CD4-positive, alpha-beta memory T cell (primary cell): ENCODE measurements at places on chromosomes 11 and 22. TPM values are rescaled to one million over a fixed set of nuclear protein-coding genes. Genes with fewer than 3 reads are reported as not detected.

GRCh38 chr11:129418039-129418438 is 42.4 kb downstream of the BARX2 start:
- H3K4me3 ChIP-seq = no peak overlapping the region
- no peak for DNase-seq
- no peaks in the 10 kb centered on the region for H3K36me3 ChIP-seq

GRCh38 chr22:45997077-45997776 is 20.3 kb upstream of the WNT7B start:
- H3K27ac ChIP-seq = no peak overlapping the region
- H3K27me3 ChIP-seq = no peaks in the 10 kb centered on the region
- peaks cover 5% of the 10 kb centered on the region for H3K4me1 ChIP-seq
- no peak overlapping the region for H3K4me3 ChIP-seq
- DNase-seq = no peak

- no peak overlapping the region for H3K27ac ChIP-seq
- no peaks in the 10 kb centered on the region for H3K27me3 ChIP-seq
- peaks cover 51% of the 10 kb centered on the region for H3K36me3 ChIP-seq
- no peak overlapping the region for H3K4me3 ChIP-seq
- peaks cover 30% of the 10 kb centered on the region for H3K4me1 ChIP-seq
- DNase-seq = no peak
Observed at GRCh38 chr11:65185869-65186341, 4.2 kb downstream of the CAPN1 start.

DNA sequence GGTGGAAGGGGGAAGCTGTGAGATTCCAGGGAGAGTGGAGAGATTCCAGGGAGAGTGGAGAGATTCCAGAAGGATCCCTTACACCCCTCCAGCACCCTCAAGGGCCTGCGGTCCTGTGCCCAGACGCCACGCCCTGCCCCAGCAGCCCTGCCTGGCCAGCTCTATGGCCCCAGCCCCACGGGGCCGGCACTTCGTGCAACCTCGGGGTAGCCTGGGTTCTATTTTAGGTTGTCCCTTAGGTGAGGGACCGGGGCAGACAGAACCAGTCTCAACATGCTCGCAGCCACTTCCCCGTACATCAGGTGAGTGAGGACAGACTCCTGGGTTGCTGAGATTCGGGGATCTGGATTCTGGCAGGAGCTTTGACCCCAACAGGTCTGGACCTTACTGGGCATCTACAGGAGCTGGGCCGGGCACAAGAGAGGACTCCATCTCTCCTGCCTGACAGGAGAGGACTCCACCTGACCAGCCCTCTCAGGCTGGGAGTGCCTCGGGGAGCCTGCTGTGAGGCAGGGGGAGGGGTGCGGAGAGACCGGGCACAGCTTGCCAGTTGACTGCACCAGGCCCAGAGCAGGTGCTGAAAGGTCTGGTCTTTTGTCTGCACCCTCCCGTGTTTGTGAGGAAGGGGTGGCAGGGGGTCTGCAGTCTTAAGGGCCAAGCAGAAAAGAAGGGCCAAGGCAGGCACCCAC is 8.5 kb upstream of the ADORA2A start:
- no peak for DNase-seq
- peaks cover 20% of the 10 kb centered on the region for H3K36me3 ChIP-seq
- no peak overlapping the region for H3K4me3 ChIP-seq
- H3K27me3 ChIP-seq = no peaks in the 10 kb centered on the region
- H3K27ac ChIP-seq = no peak overlapping the region

DNA sequence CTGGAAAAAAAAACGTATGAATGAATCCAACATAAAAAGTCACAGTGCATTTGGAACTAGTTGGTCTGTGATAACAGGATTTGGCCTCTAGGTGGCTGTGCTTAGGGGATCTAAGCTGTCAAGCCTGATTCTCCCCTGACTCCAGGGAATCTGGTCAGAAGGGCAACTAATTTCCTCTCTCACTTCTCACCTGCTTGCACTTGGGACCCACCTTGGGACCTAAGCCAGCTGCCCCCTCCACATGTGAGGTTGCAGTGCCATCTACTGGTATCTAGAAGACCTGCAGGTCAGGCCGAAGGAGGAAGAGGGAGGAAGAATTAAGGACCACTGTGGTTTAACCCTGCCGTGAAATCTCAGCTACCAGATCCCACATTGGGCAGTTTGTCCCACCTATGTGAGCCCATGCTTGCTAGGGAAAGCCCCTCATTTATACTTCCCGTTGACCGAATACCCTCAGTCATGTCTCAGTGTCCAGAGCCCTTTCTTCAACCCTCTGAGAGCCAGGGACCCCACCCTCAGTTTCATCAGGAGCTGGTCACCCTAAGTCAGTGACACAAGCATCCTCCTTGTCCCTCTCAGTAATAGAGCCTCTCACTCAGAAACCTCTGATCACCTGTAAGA is 33.2 kb upstream of the CAVIN3 start:
- no peak overlapping the region for H3K4me3 ChIP-seq
- no peaks in the 10 kb centered on the region for H3K27me3 ChIP-seq
- H3K27ac ChIP-seq = no peak overlapping the region
- peak; percentile 46 for DNase-seq
- H3K36me3 ChIP-seq = no peaks in the 10 kb centered on the region

- H3K27me3 ChIP-seq = no peaks in the 10 kb centered on the region
- H3K27ac ChIP-seq = no peak overlapping the region
- H3K36me3 ChIP-seq = peaks cover 22% of the 10 kb centered on the region
- no peak for DNase-seq
- H3K4me1 ChIP-seq = peaks cover 11% of the 10 kb centered on the region
Observed at GRCh38 chr11:74818283-74818946, 69.8 kb downstream of the RNF169 start.

DNA sequence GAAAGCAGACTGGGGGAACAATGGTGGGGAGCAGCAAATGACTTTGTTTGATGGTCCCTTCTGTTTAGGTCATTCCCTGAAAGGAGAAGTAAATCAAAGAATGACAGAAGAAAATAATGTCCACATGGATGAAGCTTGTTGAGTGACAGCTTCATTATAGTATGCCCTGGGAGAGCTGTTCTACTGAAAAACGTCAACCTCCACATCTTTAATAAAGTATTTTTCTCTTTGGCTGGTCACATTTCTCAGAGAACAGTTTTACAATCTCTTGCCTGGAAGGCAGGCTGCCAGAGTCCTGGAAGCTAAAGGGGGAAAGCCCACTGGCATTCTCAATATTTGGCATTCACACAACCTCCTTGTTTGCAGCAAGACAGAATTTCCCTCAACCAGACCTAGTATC is 287.9 kb downstream of the SWAP70 start:
- H3K4me3 ChIP-seq = no peak overlapping the region
- no peaks in the 10 kb centered on the region for H3K36me3 ChIP-seq
- DNase-seq = no peak
- H3K4me1 ChIP-seq = no peaks in the 10 kb centered on the region
- H3K27ac ChIP-seq = no peak overlapping the region

GRCh38 chr11:123301696-123302400 is 106.8 kb upstream of the CLMP start:
- no peaks in the 10 kb centered on the region for H3K27me3 ChIP-seq
- DNase-seq = peak; percentile 64
- peak overlapping the region; percentile 51 for H3K27ac ChIP-seq
- H3K36me3 ChIP-seq = no peaks in the 10 kb centered on the region
- H3K4me3 ChIP-seq = peak overlapping the region; percentile 38

DNA sequence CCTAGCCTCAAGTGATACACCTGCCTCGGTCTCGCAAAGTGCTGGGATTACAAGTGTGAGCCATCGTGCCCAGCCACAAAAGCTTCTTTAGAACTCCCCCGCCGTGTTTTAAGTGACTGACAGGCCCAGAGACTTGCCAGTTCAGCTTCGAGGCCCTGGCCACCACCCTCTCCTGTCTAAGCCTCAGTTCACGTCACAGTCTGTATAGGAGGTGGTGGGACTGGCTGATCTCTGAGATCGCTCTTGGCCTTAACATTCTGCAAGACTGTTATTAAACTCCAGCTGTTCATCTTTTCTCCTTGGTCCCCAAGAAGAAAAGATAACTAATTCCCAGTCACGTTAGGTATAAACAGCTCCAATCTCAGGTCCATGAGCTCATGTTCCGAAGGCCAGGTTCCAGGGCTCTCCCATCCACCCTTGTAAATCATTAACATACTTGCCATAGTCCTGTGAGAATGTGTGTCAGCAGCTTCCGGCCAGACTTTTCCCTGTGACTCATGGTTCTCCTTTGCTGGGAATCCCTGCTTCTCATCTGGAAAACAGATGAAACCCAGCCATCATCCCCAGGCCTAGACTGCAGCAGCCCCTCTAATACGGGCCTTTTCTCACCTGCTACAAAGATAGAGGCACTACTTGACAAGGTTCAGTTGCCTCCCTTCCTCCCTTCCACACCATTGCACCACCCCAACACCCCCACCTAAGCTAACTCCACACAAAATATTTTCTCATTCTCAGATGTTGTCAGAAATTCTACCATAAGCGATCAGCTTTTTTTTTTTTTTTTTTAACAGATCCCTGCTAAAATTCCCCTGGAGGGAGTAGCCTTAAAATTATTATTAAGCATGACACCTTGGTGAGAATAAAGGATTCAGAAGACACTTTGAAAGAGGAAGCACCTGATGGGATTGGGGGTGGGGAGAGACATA is 5.6 kb upstream of the KIAA0930 start:
- peaks cover 9% of the 10 kb centered on the region for H3K4me1 ChIP-seq
- no peak overlapping the region for H3K27ac ChIP-seq
- DNase-seq = no peak
- H3K36me3 ChIP-seq = no peaks in the 10 kb centered on the region
- H3K27me3 ChIP-seq = no peaks in the 10 kb centered on the region

DNA sequence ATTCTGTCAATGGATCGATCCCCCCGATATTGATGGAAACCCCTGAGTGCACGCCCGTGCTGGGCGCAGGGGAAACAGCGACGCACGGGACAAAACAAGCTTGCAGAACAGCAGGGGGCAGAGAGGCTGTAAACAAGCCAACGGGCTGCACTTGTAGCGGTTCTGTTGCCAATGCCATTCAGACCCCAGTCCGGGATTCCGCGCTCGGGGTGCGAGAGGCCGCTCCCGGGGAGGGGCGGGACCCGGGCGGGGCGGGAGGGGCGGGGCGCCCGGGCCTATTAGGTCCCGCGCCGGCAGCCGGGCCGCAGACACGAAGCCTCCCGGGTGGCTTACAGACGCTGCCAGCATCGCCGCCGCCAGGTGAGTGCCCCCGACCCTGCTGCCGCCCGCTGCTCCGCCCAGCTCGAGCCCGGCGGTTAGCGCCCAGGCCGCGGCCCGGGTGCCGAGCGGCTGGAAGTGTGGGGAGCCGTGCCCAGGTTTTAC is at the start of gene BIK:
TSS of gene BIK (plus strand) at position 307 of the 483 bp plus-strand sequence. CDS start 13,273 bp downstream, outside the sequence.
- H3K4me1 ChIP-seq = peaks cover 12% of the 10 kb centered on the region
- no peaks in the 10 kb centered on the region for H3K27me3 ChIP-seq

GRCh38 chr22:39316440-39317083 is 2.9 kb downstream of the RPL3 start:
- H3K27ac ChIP-seq = peak overlapping the region; percentile 83
- DNase-seq = peak; percentile 86
- H3K36me3 ChIP-seq = peaks cover 64% of the 10 kb centered on the region
- peaks cover 53% of the 10 kb centered on the region for H3K4me1 ChIP-seq
- H3K27me3 ChIP-seq = no peaks in the 10 kb centered on the region
- H3K4me3 ChIP-seq = peak overlapping the region; percentile 97

DNA sequence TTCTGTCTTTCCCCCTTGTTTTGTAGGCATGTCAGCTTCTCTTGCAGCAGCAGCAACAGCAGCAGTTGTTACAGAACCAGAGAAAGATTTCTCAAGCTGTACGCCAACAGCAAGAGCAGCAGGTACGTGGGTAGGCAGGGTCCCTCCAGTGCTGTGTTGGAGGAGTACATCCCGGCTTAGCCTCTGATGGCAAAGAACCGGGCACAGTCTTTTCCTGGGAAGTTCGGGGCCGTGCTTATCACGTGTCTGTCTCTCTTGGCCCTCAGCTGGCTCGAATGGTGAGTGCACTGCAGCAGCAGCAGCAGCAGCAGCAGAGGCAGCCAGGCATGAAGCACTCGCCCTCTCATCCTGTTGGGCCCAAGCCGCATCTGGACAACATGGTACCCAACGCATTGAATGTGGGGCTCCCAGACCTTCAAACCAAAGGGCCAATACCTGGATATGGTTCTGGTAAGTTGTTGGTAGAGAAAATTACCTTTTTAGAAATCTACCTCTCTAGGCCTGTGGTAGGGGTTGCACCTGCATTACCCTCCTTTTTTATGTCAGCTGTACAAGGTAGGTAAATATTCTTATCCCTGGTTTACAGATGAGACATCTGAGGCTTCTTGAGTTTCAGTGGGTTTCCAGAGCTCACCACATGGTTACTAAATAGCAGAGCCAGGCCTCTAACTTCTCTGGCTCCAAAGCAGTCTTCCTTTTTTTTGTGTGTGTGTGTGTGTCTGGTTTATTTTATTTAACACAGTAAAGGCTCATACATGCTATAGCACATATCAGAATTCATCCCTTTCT is 45.2 kb upstream of the ADSL start:
- H3K4me1 ChIP-seq = no peaks in the 10 kb centered on the region
- H3K4me3 ChIP-seq = no peak overlapping the region
- no peak overlapping the region for H3K27ac ChIP-seq
- no peaks in the 10 kb centered on the region for H3K27me3 ChIP-seq
- peaks cover 40% of the 10 kb centered on the region for H3K36me3 ChIP-seq

DNA sequence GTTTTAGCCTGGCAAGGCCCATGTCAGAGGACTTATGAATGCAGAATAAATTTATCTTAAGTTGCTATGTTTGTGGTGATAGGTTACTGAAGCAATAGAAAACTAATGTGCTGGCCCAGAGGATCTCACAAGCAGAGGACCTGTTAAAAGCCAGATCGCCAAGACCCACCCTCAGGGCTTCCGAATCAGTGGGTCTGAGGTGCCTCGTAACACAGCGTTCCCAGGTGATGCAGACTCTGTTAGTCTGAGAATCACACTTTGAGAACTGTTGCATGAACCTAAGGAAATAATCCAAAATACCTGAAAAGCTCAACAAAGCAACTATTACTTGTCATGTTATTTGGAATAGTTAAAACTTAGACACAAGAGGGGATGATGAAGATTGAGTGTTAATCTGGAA is 6.7 kb upstream of the SCARF2 start:
- H3K27ac ChIP-seq = no peak overlapping the region
- no peaks in the 10 kb centered on the region for H3K4me1 ChIP-seq
- peaks cover 17% of the 10 kb centered on the region for H3K36me3 ChIP-seq
- H3K4me3 ChIP-seq = no peak overlapping the region

GRCh38 chr11:116694815-116695590 is 77.8 kb downstream of the BUD13 start:
- no peaks in the 10 kb centered on the region for H3K36me3 ChIP-seq
- H3K27ac ChIP-seq = no peak overlapping the region
- DNase-seq = no peak
- no peaks in the 10 kb centered on the region for H3K27me3 ChIP-seq

- H3K27ac ChIP-seq = peak overlapping the region; percentile 81
- H3K4me1 ChIP-seq = peaks cover 26% of the 10 kb centered on the region
- no peaks in the 10 kb centered on the region for H3K27me3 ChIP-seq
- peaks cover 8% of the 10 kb centered on the region for H3K36me3 ChIP-seq
Observed at GRCh38 chr11:6681949-6682348, 1.2 kb downstream of the MRPL17 start.

Gene CCDC116
- total RNA-seq = 0.19 TPM

Gene OTOG
- total RNA-seq = not detected

Gene KIRREL3
- total RNA-seq = not detected

Gene SCGB1C1
- total RNA-seq = not detected

Gene DDT
- 93.5 TPM for total RNA-seq

Gene SLCO2B1
- total RNA-seq = 2.4 TPM

Gene H19
- not detected for total RNA-seq

Gene ADSL
- 63.3 TPM for total RNA-seq

Gene CTSC
- 60.0 TPM for total RNA-seq

Gene UBQLNL
- total RNA-seq = 0.50 TPM

Gene OR56B1
- 0.44 TPM for total RNA-seq

Gene PDXP
- 9.8 TPM for total RNA-seq
